ENCODE measurements at places on chromosomes 3 and 15.

DNA sequence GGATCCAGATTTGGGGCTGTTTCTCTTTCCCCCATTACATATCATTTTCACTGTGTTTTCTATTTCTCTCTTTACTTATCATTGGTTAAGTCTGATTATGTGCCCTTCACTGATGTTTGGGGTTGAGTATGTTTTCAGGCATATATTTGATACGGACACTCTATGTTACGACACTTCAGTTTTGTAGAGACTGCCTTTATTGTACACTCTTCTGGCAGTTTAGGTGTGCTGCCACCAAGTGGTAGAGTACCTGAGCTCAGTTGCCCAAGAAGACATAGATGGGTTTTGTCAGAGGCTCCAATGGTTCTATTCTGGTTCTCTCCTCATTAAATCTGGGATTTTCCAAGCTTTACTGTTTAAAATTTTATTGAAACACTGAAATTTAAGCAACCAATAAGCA is 255.0 kb upstream of the ROPN1 start:
- peak; percentile 15 for DNase-seq

- DNase-seq: no peak
Measured at GRCh38 chr3:11115548-11115947, 38.7 kb upstream of the HRH1 start.

- no peak for DNase-seq
Measured at GRCh38 chr3:150345021-150345538, 63.0 kb upstream of the TSC22D2 start.

DNA sequence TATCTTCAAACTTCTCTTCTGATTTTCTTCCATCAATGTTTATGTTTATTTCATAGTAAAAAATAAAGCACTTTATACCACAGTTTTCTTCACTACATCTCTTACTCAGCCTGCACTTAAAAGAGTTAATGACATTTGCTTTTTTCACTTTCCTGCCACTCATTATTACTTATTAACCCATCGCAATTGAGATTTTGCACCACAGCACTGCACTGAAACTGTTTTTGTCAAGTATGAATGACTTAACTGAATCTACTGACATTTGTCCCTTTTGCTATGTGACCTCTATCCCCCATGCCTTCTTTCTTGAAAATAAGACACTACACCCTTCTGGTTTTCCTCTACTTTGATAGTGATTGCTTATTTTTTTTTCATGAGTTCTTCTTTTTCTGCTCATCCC is 739.7 kb upstream of the DPPA4 start:
- DNase-seq: no peak

DNA sequence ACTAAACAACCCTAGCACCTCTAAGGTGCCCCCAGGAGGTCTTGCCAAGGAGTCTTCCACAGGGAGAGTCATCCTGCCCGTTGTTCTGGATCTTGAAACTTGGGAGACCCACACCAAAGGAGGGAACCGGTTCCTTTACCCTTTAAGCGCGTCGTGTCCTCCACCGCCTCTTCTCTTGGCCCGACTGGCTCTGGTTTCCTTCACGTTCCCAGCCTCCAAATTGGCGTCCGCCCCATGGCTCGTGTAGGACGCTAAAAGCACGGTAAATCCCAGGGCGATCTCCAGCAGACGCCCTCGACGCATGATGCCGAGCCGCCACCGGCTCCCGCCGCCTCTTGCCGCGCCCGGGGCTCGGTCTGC is 1.1 kb downstream of the FBN1 start:
- DNase-seq: peak; percentile 53

- DNase-seq: no peak
Measured at GRCh38 chr3:195911041-195911945, 2.9 kb upstream of the TNK2 start.

DNA sequence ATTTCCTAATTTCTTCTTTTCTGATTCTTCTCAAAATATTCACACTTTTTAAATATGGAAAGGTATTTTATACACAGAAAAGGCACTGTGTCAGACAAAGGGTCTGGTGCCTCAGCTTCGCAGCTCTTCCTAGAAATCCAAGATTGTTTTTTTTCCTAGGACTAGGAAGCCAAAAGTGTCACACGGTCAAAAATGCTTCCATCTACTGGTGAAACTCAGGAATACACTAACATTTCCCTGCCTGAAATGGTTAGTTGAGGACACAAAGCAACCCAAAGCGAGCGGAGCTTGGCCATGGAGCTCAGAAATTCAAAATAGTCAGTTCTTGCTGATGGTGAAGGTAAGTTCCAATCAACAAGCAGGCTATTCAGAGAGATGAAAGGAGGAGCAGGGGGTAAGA is 426.5 kb upstream of the RASGRP1 start:
- DNase-seq: peak; percentile 55

DNA sequence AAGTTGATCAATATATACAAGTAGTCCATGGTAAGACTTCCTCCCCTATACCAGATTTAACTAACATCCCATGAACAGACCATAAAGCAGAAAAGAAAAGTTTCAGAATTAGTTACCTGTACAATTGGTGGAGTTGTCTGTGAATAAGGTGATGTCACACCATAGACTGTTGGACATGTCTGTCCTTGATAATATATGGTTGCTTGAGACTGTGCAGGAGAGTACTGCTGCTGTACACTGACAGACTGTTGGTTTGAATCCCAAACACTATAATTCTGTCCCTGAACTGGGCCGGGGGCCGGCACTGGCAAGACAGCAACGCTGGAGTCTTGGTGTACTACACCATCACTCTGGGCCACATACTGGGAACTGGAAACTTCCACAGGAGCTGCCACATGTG is 77.2 kb downstream of the NBEAL2 start:
- DNase-seq: no peak

- no peak for DNase-seq
Measured at GRCh38 chr3:117114517-117115265, 405.1 kb downstream of the TUSC7 start.

Data from iris pigment epithelial cell (primary cell).